ENCODE measurements at places on chromosomes 16 and 17.
A peak's percentile ranks its signal among the peaks of the same experiment; 100 is the strongest.

DNA sequence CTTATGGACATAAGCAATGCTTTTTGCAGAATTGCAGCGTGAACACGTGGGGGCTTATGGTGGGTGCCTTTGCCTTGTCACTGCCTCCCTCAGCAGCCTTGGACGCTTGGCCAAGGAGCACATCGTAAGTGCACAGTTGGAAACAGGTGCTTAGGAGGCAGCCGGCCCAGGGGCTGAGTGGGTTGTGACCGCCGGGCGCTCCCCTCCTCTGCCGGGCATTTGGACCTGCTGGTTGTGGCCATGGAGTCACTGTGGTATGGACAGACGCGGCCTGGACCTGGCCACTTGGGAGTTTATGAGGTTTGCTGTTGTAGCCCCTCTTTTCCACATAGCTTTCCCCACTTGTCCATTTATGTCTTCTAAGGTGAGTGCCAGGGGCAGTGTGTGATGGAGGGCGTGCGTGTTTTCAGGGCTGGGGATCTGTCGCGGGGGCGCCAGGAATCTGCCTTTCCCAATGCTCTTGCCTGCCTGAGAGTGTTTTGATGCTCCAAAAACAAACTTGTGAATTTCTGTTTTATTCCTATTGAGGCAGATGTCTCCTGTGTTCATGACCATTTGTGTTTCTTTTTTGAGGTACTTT, 49.2 kb downstream of the PDPK1 start:
- no peak for DNase-seq

GRCh38 chr17:55546481-55546880, 35.2 kb upstream of the SMIM36 start:
- no peak for DNase-seq

GRCh38 chr16:18048853-18049546, 287.5 kb downstream of the NPIPA8 start:
- DNase-seq, result no peak

- no peak for DNase-seq
Observed at GRCh38 chr16:54631782-54632181, 298.9 kb upstream of the IRX5 start.

GRCh38 chr17:80749611-80750010, 205.0 kb downstream of the RPTOR start:
- no peak for DNase-seq

DNA sequence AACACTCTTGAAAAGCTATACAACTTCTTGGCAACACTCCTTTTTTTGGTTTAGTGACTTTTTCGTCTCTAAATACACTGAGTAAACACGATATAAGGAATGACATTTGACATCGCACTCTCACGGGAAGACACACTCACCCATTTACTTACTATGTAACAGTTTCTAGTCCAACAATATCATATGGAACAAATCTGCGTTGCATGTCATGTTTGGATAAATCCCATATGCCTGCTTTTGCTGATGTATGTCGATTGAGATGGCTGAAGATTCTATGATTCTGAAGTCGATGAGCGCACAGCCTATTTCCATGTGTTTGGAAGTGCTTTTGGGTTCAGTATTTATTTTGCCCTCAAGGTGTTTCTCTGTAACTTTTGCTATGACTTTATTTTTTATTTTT, 18.2 kb downstream of the ITGAE start:
- DNase-seq, result no peak

- DNase-seq, result peak; percentile 26
Observed at GRCh38 chr17:33674685-33675084, 381.6 kb upstream of the ASIC2 start.

DNA sequence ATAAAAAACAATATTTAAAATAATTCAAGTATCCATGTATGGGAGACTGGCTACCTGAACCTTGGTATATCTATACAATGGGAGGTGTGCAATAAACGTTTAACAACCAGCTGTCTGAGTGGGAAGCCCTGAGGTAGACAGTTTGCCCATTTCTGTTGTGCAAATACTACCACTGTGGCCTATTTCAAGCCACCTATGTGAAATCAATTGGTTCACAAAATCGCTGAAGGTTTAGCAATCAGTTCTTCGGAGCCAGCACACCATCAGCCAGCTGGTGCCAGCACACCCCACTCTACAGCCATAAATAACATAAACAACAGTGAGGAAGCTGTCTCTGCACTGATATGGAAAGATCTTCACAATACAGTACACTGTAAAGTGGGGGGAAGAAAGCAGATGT, 46.7 kb upstream of the KDM8 start:
- DNase-seq, result no peak

Data from foreskin keratinocyte (primary cell).